Mesothelial cell of epicardium (in vitro differentiated cells): ENCODE measurements at places on chromosomes 3 and 15.

- DNase-seq = no peak
These were observed 336.5 kb downstream of the MAGI1 start for GRCh38 chr3:65702202-65702601.

DNA sequence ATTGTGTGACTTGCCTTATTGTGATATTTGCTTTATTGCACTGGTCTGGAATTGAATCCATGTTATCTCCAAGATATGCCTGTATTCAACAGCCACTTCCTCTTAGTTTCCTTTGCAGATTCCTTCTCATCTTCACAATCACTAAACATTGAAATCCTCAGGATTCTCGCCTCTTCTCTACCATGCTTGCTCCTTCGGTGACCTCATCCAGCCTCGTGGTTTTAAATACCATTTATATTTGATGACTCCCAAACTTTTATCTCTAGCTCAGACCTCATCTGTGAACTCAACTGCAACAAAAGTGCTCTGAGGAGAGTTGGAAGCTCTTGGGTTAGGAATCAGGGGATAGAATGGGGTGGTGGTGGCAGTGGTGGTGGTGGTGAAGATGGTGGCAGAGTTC, 19.9 kb downstream of the POLR2M start:
- no peak for DNase-seq

DNA sequence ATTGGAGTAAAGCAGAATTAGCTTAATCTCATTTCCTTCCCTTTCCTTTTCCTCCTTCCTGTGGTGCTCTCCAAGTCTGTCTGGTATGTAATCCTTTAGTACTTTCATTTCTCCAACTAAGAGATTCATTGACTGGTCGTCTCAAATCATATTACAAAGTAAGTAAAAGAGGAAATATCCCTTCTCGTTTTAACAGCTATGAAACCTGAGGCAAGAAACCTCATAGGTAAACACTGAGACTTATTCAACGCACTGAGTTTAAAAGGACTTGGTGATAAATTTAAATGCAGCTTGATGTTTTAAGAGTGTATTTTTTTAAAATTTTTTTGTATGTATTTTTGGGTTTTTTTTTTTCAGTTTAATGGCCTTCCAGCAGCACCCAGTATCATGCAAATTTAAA, 117.2 kb upstream of the LRRC3B start:
- no peak for DNase-seq

GRCh38 chr3:81393251-81393650, 368.2 kb downstream of the GBE1 start:
- DNase-seq = no peak

DNA sequence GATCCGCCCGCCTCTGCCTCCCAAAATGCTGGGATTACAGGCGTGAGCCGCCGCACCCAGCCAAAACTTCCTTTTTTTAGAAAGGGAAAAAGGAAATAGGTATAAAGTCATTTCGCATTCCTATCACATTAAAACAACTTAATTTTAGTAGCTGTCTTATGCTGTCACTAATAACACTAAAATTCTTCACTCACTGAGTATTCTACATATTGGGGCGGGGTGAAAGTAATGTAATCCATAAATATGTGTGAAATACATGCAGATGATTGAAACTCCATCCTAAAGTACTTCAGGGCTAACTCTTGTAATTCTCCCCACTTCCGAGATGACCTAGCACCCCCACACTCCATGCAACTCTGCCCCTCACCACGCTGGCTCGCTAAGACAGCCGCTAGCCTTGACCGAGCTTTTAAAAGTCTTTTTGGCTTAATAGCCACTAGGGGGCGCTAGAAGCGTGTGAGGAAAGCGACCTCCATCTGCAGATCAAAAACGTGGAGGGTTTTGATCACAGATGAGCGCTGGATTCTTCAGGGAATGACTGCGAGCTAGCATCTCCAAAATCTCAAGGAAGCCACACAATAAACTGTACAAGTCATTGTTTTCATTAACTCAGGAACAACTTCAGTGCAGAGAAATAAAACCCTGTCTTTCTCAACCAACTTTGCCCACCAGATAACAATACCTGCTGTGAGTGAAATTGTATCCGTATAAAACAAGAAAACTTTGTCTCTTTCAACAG, 129.3 kb upstream of the IGF1R start:
- no peak for DNase-seq
